ENCODE measurements at places on chromosomes 3 and 15. TPM values are rescaled to one million over a fixed set of nuclear protein-coding genes. Genes with fewer than 3 reads are reported as not detected.

The PAQR9 gene
- not detected for polyA plus RNA-seq

The GOLGA8S gene
- not detected for polyA plus RNA-seq

The HYKK gene
- polyA plus RNA-seq, result not detected

The UNC13C gene
- not detected for polyA plus RNA-seq

The VILL gene
- 16.7 TPM for polyA plus RNA-seq

The FSIP1 gene
- 0.27 TPM for polyA plus RNA-seq

The SEMA7A gene
- not detected for polyA plus RNA-seq

The FXR1 gene
- polyA plus RNA-seq, result 53.2 TPM

The LNP1 gene
- 0.56 TPM for polyA plus RNA-seq

The PPARG gene
- not detected for polyA plus RNA-seq

The KCNMB3 gene
- polyA plus RNA-seq, result 6.0 TPM

The MCTP2 gene
- 18.5 TPM for polyA plus RNA-seq

The MEX3B gene
- not detected for polyA plus RNA-seq

The PPIB gene
- 599 TPM for polyA plus RNA-seq

The SLC49A4 gene
- polyA plus RNA-seq, result 4.7 TPM

The SI gene
- not detected for polyA plus RNA-seq

Data from naive B cell (primary cell).